ENCODE measurements at places on chromosomes 6 and 20. TPM values are rescaled to one million over a fixed set of nuclear protein-coding genes. Genes with fewer than 3 reads are reported as not detected.
A peak's percentile ranks its signal among the peaks of the same experiment; 100 is the strongest.

DNA sequence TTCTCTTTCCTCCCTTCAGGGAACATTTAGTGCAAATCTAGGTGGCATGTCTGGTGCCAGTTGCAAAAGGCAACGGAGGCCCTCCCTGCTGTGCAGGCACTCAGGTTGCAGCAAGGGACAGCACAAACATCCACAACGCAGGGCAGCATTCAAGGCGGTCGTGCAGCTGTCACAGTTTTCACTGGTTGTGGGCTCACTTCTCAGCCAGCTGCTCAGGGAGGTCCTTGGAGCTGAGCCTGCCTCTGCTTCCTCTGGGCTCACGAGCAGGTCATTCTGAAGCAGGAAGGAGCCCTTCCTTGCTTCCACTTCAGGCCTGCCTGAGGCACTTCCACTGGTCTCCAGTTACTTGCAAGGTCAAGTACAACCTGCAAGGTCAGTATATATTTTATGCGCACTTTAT, 3.8 kb upstream of the NPEPL1 start:
- DNase-seq = no peak
- H3K27me3 ChIP-seq = no peaks in the 10 kb centered on the region
- H3K4me3 ChIP-seq = peak overlapping the region; percentile 15
- peaks cover 6% of the 10 kb centered on the region for H3K36me3 ChIP-seq
- H3K4me1 ChIP-seq = peaks cover 27% of the 10 kb centered on the region
- H3K27ac ChIP-seq = peak overlapping the region; percentile 64

GRCh38 chr6:38720295-38720694, 5.2 kb downstream of the DNAH8 start:
- no peaks in the 10 kb centered on the region for H3K4me1 ChIP-seq
- H3K27ac ChIP-seq = no peak overlapping the region
- no peaks in the 10 kb centered on the region for H3K36me3 ChIP-seq
- no peak overlapping the region for H3K4me3 ChIP-seq

- no peaks in the 10 kb centered on the region for H3K36me3 ChIP-seq
- no peak overlapping the region for H3K27ac ChIP-seq
- no peaks in the 10 kb centered on the region for H3K27me3 ChIP-seq
These were observed 198.0 kb downstream of the SOX4 start for GRCh38 chr6:21791581-21791980.

The IMPG1 gene
- not detected for total RNA-seq

The GPX5 gene
- total RNA-seq = not detected

DNA sequence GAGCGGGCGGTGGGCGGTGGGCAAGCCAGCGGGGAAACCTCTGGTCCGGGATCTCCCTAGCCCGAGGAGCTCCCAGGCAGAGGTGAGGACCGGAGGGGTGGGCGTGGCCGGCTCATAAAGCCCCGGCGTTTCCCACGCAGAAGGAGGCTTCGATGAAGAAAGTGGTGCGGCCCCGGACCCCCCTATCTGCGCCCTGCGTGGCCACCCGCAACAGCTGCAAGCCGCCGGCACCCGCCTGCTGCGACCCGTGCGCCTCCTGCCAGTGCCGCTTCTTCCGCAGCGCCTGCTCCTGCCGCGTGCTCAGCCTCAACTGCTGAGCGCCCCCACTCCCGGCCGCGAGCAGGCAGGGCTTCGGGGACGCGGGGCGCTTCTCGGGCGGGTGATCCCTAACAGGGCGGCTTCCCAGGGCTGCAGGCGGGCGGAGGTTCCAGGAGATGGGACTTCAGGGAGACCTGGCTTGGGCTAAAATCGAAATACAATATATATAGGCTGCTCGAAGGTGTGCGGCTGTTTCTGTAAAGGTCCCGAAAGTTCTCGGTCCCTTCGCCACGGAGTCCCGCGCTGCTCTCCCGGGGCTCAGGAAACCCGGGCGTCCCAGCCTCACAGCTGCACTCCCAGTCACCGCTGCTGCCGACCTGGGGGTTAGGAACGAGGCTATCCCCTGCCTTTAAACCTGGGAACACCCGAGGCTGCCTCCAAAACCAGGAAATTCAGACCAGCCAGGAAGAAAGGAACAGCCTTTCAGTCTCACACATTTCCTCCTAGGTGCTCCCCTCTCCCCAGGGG, 27.8 kb downstream of the ASIP start:
- H3K27ac ChIP-seq = no peak overlapping the region
- peak overlapping the region; percentile 53 for H3K4me3 ChIP-seq
- H3K4me1 ChIP-seq = no peaks in the 10 kb centered on the region
- no peak for DNase-seq

The MUC22 gene
- 0.08 TPM for total RNA-seq

DNA sequence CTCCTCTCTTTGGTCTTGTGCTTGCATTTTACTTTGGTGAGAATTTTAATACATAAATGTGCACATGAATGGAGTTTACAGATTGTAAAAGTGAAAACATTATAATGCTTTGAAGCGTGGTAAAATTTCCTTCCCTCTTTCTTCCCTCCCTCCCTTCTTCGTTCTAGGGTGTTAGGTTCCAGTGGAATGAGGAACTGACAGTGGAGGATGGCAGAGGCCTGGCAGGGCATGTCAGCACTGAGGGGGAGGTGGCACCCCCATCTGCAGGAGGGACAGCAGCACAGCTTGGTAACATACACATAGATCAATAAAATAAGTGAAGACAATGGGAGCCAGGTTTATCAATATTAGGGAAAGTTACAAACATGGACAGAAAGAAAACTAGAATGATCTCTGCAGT, 47.5 kb downstream of the RNASET2 start:
- H3K4me3 ChIP-seq = no peak overlapping the region
- H3K27me3 ChIP-seq = peaks cover 2% of the 10 kb centered on the region
- DNase-seq = no peak
- H3K36me3 ChIP-seq = no peaks in the 10 kb centered on the region

- no peak overlapping the region for H3K4me3 ChIP-seq
- no peaks in the 10 kb centered on the region for H3K27me3 ChIP-seq
- no peak overlapping the region for H3K27ac ChIP-seq
- no peaks in the 10 kb centered on the region for H3K36me3 ChIP-seq
- no peak for DNase-seq
- H3K4me1 ChIP-seq = no peaks in the 10 kb centered on the region
These were observed 98.0 kb upstream of the SLC24A3 start for GRCh38 chr20:19114410-19114809.

- no peak for DNase-seq
- H3K36me3 ChIP-seq = peaks cover 3% of the 10 kb centered on the region
- no peaks in the 10 kb centered on the region for H3K4me1 ChIP-seq
- H3K27ac ChIP-seq = peak overlapping the region; percentile 23
These were observed 32.2 kb upstream of the ASXL1 start for GRCh38 chr20:32325706-32326503.

DNA sequence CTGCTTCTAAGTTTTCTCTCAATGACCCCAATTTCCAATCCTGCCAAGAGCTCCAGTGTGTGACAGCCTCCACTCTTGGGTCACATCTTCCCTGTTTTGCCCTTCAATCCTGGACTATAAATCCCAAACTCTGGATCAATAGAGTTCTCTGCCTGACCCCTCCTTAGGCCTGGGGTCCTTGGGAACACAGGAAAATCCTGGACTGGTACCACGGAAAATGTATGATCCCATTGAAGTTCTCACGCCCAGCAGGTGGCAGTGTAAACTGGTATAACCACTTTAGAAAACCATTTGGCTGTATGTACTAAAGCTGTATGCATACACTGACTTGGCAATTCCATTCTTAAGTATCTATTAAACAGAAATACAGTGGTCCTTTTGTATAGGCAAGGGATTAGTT, 98.0 kb downstream of the SNAP25 start:
- no peaks in the 10 kb centered on the region for H3K36me3 ChIP-seq
- no peak overlapping the region for H3K27ac ChIP-seq
- H3K27me3 ChIP-seq = peaks cover 4% of the 10 kb centered on the region
- no peak for DNase-seq
- H3K4me1 ChIP-seq = no peaks in the 10 kb centered on the region

GRCh38 chr20:10553326-10553984, 118.3 kb downstream of the SLX4IP start:
- H3K4me3 ChIP-seq = no peak overlapping the region
- H3K4me1 ChIP-seq = peaks cover 3% of the 10 kb centered on the region
- no peak overlapping the region for H3K27ac ChIP-seq
- DNase-seq = peak; percentile 79

DNA sequence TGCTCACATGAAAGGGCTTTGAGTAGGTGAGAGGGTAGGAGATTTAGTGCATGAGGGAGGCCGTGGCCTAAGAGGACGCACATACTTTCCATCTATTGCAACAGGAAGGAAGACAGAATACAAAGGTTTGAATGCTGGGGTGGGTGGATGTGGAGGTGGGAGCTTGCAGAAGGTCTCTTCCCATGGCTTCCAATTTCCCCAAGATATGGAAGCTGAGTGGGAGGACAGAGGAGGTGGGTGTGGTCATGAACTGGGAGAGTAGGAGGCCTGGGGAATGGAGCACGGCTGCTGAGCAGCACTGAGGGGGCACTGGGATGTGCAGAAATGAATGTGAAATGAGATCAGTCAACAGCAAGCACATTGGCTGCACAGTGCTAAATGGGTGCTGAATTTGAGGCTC, 70.3 kb downstream of the SCML4 start:
- no peaks in the 10 kb centered on the region for H3K4me1 ChIP-seq
- no peak for DNase-seq
- H3K27me3 ChIP-seq = peaks cover 3% of the 10 kb centered on the region

GRCh38 chr20:25044261-25044560, 13.7 kb downstream of the ACSS1 start:
- peaks cover 93% of the 10 kb centered on the region for H3K4me1 ChIP-seq
- no peaks in the 10 kb centered on the region for H3K36me3 ChIP-seq
- no peak overlapping the region for H3K4me3 ChIP-seq
- DNase-seq = no peak
- H3K27me3 ChIP-seq = no peaks in the 10 kb centered on the region
- H3K27ac ChIP-seq = peak overlapping the region; percentile 89

DNA sequence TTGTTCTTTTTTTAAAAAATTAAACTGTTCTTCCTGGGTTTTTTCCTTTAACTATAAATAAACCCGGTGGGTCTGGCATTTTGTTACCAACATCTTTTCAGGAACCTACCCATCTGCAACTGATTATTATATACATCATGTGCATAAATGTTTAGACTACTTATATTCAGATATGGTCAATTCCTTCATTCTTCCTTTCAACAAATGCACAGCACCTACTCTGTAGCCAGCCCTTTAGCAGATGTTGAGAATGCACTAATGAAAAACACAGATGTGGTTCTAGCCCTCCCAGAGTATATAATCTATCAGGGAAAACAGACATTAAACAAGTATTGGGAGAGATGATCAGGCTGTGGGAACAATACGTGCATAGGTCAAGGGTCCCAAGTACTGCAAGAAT, 237.1 kb downstream of the UST start:
- H3K27me3 ChIP-seq = no peaks in the 10 kb centered on the region
- H3K4me3 ChIP-seq = no peak overlapping the region
- H3K36me3 ChIP-seq = no peaks in the 10 kb centered on the region
- no peak overlapping the region for H3K27ac ChIP-seq
- H3K4me1 ChIP-seq = no peaks in the 10 kb centered on the region

DNA sequence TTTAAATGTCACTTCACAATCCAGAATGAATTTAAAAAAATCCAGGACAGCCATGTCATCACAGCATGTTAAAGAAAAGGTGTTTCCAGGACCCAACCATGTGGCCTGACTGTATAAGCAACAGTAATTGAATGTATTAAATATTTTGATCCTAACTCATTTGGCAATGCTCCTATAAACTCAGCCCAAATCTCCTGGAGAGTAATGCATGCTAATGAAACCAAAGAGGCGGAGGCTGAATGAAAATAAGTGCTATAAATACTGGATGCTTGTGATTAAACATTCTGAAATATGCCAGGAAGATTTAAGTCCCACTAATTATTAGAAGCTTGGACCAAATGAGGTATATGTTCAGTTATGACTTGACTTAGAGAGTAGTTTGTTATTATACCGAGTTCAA, 486.8 kb downstream of the FRK start:
- no peaks in the 10 kb centered on the region for H3K4me1 ChIP-seq
- no peak overlapping the region for H3K27ac ChIP-seq
- no peak for DNase-seq

- H3K4me1 ChIP-seq = no peaks in the 10 kb centered on the region
- DNase-seq = no peak
- H3K27me3 ChIP-seq = no peaks in the 10 kb centered on the region
- H3K4me3 ChIP-seq = no peak overlapping the region
These were observed 53.6 kb downstream of the ENPP1 start for GRCh38 chr6:131861381-131861780.

GRCh38 chr6:55088902-55089301, 85.4 kb upstream of the HCRTR2 start:
- H3K4me3 ChIP-seq = no peak overlapping the region
- no peaks in the 10 kb centered on the region for H3K4me1 ChIP-seq
- H3K27me3 ChIP-seq = no peaks in the 10 kb centered on the region
- no peaks in the 10 kb centered on the region for H3K36me3 ChIP-seq
- no peak overlapping the region for H3K27ac ChIP-seq

The MAP7 gene
- 0.77 TPM for total RNA-seq

The SLC35B3 gene
- total RNA-seq = 4.1 TPM

- H3K4me1 ChIP-seq = no peaks in the 10 kb centered on the region
- no peak overlapping the region for H3K27ac ChIP-seq
- DNase-seq = no peak
- H3K4me3 ChIP-seq = no peak overlapping the region
- no peaks in the 10 kb centered on the region for H3K27me3 ChIP-seq
These were observed 16.3 kb upstream of the SERPINB9 start for GRCh38 chr6:2919401-2919800.
